Jurkat, Clone E6-1 (cell line): ENCODE measurements at places on chromosomes 11 and 22.
A peak's percentile ranks its signal among the peaks of the same experiment; 100 is the strongest.

- DNase-seq = no peak
Measured at GRCh38 chr22:29901354-29901753, 18.4 kb downstream of the MTMR3 start.

DNA sequence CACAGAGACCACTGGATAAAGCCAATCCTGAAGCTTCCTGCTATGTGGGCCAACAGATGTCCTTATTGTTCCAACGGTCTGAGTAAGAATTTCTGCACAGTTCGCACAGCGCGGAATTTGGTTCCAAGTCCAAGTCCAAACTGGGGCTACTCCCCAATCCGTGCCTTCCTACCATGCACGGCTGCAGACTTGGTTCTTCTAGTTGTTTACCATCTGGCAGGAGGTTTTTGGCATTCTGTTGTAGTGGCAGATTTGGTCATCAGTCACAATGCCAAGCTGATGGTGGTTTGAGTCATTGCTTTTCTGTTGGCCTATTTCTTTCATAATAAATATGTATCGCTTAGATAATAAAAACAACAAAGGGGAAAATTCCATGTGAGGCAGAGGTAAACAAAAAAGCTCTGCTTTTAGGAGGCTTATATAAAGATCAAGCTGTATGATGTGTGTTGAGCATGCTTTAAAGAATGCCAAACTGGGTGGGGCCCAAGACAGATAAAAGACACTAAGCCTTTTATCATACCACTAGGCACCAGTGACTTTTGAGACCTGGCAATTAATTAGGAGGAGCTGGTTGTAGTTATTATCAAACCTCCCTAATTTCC is 52.5 kb upstream of the SYN3 start:
- no peak for DNase-seq

DNA sequence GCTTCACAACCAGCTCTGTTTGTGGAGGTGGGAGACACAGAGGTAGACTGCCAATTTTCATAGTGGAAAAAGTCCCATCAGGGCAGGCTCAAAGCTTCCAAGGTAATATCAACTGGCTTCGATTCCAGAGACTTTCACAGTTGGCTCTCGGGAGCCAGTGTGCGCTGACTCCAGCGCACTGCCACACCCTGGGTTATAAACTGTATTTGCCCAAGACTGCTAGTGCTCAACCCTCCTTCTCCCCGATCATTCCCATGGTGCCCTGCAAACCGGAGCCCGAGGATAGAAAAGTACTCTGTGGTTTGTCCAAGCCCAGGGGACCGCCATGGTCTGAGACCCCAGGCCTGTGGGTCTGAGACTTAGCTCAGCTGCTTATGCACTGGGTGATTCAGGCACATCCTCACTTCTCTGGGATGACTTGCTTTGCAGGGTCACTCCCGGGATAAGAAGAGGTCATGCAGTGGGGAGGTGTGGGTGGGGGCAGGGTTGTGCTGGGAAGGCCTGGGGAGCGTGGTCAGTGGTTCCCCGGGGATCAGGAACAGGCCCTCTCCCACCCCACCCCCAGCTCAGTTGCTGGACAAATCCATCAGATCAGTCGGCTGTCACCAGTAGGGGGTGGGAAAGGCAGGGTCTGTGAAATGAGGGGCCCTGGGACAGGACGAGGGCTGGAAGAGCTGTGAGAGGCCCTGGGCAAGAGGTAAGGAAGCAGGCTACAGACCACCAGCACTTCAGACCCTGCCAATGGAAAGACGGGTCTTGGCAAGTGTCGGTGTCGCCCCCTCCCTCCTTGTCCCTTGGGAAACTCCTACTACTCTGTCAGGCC is 26.7 kb upstream of the PICK1 start:
- DNase-seq = no peak

DNA sequence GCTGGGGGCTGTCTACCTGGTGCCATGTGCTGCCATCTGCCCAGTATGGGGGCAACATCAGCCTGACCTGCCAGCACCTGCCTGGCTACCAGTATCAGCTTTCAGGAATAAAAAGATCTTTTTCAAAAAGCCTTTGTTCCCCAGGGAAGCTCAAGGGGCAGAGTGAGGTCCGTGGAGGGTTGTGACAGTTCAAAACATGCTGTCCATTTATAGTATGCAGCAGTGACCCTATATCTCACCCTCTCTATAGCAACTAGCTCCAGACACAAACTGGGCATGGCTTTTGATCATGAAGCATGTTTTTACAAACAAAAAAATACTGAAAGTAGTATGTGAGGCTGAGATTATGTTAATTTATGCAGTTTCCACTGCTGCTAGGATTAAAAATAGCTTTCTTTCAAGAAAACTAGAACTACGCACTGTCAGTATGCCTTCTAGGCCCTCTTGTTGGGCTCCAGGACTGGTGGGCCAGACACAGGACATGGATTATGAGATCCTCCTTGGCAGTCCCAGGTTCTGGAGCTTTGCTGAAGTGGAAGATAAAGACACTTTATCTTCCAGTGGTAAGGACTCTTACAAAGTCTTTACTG is 23.4 kb downstream of the NAV2 start:
- DNase-seq = no peak

DNA sequence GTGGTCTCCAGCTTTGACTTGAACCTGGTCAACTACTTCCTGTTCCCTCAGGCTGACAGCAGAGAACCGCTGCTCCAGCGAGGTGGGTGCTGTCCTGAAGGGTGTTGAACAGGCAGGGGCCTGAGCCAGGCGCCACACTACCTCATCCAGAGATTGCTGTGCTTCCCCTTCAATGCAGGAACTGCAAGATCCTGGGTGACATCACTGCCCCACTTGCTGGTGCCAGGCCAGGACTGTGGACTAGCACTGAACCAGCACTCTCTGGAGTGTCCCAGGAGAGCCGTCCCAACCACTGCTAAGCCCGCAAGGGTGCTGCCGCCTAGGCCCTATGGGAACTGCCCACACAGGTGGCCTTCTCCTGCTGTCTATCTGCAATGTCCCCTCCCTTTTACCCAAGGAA is 51.7 kb downstream of the GAB4 start:
- no peak for DNase-seq

GRCh38 chr11:134497586-134497985 is 85.5 kb upstream of the B3GAT1 start:
- DNase-seq = no peak

DNA sequence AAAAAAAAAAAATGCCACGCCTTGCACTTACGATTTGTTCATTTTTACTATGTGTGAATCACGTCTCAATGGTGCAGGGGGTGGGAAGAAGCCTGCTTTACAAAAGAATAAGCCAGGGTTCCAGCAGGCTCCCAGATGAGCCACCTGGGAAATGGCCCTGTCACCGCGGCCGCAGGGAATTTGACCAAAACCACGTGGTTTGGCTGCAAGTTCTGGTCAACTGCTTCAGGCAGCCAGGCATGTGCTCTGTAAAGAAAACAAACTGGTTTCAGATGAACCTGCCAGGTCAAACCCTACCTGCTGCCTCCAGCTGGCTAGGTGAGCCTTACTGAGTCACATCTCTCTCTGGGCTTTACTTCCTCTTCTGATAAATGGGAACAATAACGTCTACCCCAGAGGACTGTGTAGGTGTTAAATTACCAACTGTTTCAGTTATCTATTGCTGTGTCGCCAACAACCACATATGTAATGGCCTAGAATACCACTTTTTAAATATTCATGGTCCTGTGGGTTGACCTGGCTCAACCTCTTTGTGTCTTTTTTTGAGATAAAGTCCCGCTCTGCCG is 30.5 kb upstream of the GCAT start:
- no peak for DNase-seq

- no peak for DNase-seq
Measured at GRCh38 chr11:15636521-15637089, 521.9 kb downstream of the INSC start.

GRCh38 chr11:22441831-22442230 is 103.7 kb downstream of the SLC17A6 start:
- no peak for DNase-seq

GRCh38 chr22:17479135-17479534 is 84.2 kb upstream of the SLC25A18 start:
- DNase-seq = no peak

DNA sequence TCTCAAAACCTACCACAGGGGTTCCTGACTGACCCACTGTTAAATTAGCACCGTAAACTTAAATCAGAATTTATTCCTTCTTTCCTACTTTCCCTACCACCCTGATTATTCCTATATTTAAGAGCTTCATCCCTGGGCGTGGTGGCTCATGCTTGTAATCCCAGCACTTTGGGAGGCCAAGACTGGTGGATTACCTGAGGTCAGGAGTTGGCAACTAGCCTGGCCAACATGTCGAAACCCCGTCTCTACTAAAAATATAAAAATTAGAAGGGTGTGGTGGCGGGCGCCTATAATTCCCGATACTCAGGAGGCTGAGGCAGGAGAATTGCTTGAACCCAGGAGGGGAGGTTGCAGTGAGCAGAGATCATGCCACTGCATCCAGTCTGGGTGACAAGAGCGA is 20.3 kb downstream of the ALG9 start:
- no peak for DNase-seq

DNA sequence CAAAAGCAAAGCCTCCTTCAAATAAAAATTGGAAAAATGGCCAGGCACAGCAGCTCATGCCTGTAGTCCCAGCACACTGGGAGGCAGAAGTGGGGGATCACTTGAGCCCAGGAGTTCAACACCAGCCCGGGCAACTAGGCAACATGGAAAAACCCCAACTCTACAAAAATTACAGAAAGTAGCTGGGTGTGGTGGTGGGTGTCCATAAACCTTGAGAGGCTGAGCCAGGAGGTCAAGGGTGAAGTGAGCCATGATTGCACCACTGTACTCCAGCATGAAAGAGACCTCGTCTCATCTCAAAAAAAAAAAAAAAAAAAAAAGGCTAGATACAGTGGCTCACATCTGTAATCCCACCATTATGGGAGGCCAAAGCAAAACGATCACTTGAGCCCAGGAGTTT is 22.3 kb downstream of the DDX6 start:
- no peak for DNase-seq

DNA sequence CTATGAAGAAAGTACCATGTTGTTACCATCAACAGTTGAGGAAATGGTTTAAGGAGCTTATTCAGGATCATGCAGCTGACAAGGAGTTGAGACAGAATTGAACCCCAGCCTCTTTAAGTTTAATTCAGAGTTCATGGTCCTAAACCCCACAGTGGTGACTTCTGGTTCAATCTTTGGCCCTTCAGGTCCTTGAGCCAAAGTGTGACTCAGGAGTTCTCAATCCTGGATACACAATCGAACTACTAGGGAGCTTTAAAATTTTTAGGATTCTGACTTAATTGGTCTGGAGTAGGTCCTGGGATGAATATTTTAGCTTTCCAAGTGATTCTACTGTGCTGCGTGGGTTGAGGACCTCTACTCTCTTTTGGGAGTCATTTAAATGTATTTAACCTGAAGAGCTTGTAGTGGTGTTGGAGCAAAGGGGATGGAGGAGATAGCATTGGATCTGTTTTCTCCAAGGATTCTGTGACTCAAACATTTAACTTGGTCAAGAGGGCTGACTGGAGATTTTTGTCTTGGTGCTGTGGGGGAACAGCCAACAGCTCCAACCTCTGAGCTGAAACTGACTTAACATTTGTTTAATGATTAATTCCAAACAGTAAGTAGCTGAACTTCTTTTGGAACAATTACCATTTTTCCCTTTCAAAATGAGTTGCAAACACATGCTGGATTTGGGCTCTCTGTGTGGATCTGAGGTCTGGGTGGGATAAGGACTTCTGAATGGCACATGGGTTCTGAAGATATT is 80.1 kb downstream of the INSC start:
- no peak for DNase-seq

DNA sequence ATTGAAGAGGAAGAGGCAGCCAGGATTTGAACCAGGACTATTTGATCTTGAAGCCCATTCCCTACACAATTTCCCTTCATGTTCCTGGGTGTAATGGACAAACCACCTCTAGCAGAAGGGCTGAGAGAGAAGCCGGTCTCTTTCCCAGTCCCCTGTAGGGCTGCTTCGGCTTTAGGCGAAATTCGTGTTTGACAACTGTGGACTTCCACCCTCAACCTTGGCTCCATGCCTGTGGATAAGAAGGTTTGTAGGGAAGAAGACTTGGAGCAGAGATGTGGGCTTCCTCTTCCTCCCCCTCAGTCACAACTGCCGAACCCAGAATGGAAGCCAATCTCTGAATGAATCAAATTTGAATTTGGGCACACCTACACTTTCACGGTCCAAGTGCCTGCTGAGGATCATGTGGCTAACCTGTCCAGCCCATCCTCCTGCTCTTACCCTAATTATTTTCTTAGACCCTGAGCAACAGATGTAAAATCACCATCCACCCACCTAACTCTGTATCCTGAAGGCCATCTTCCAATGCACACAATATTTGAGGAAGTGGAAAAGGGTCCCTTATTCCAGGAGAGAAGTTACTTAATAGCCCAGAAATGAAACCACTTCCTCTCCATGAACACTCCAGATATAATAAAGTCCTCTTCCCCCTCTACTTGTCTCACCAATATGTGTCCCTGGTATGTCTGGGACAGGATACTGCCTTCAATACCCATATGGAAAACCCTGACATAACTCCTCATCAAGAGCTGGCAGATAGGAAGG is 10.1 kb upstream of the SCN2B start:
- no peak for DNase-seq

GRCh38 chr22:26484360-26484706 is 656 bp downstream of the SRRD start:
- no peak for DNase-seq

GRCh38 chr11:9562716-9563115 is 10.8 kb upstream of the WEE1 start:
- no peak for DNase-seq

- DNase-seq = peak; percentile 2
Measured at GRCh38 chr11:70174547-70175235, 28.4 kb upstream of the FADD start.

GRCh38 chr22:37053310-37054055 is 1.9 kb downstream of the KCTD17 start:
- DNase-seq = no peak

DNA sequence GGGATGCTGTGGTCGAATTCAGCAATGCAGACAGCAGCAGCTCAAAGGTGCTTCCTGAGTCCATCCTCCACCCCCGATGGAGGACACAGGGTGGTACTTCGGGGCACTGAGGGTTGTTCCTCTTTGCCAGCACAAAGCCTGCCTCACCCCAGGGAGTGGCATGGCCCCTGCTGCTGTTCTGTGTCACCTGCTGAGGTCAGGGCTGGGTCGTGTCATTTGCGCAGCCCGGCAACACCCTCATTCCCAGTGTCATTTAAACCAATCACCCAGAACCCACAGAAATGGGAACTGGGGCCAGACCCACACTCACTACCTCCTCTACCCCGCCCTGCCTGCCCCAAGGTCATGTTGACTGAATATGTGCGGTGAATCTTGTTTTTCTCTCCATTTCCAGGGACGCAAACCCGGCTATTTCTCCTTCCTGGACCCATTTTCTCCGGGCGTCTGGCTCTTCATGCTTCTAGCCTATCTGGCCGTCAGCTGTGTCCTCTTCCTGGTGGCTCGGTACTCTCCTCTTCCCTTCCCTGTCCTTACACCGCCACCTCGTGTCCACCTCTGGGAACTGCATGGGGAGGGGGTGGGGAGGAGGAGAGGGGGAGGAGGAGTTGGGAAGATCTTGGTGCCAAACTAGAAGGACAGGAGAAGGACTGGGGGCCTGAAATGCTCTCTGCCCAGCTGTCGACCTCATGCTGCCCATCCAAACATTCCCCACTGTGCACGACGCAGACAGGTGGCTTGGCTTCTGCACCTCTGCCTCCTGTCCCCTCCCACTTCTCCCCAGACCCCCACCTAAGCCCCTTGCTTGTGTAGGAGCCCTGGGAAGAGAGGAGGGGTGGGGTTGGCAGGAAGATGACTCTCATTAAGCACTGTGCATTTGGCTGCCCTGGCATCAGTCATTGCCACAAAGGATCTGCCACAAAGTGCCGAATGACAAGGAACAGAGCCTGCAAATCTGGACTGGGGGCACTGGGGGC is 71.2 kb upstream of the TBCEL start:
- peak; percentile 39 for DNase-seq
